Activated CD8-positive, alpha-beta memory T cell treated with anti-CD3 and anti-CD28 coated beads for 1 hour (primary cell): ENCODE measurements at places on chromosomes 5 and 9.

- DNase-seq = no peak
These were observed 75.9 kb downstream of the SFXN1 start for GRCh38 chr5:175554296-175554695.

DNA sequence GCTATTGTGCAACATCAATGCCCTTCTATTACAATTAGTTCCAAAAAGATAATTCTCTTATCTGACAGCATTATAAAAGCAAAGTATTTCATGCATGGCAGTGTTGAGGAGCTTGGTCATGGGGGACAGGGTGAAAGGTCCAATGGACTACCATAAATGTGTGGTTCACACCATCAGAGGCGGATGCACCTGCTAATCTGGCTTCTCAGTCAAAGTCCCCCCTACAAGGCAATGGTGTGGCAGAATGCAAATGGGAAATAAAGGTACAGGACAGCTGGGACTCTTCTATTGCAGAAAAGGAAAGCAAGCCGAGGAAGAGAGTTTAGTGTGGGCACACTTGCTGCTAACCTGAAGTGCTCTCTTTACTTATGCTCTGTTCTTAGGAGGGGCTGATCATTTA lies 369.1 kb downstream of the NDUFS4 start:
- DNase-seq = no peak

DNA sequence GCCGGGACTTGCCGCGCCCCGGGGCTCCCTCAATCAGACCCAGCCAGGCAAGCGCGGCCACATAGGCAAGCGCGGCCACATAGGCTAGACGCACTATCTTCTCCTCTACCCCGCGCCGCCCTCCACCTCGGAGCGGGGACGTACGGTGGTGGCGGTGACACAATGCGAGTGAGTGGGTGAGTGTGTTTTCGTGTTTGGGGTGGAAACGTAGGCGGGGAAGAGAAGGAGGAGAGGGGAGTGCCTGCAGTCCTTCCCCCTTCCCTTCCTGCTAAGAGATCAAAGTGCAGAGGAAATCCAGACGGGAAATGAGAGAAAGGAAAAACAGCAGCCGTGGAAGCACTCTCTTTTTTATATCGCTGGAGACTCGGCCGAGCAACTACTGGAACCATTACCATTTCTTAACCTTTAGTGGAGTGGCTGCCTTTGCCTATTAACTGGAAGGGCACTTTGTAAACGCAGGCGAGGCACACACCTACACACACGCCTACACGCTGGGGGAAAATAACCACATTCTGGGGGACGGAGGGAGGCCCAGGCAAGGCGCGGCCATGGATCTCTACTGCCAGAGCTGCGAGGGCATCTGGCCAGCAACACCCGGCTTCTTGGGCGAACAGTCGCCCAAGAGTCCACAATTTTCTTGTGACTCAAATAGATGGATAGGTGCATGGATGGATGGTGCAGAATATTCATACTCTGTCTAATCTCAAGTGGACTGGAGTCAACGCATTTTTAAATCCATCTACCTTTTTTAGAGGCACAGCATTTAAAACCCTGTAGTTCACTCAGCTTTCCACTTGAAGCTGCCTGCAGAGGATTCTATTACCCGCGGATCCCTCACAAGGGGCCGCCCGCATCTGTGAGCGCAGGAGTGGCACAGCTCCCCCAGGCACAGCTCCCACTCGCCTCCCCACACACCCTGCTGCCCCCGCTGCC lies 2.1 kb downstream of the EDIL3 start:
- no peak for DNase-seq

- DNase-seq = no peak
These were observed 38.0 kb upstream of the SLC44A1 start for GRCh38 chr9:105206496-105206820.

GRCh38 chr9:81737871-81738507 lies 48.6 kb upstream of the TLE1 start:
- DNase-seq = no peak

GRCh38 chr5:177491429-177491945 lies 5.9 kb downstream of the PDLIM7 start:
- no peak for DNase-seq

- no peak for DNase-seq
These were observed 2.5 kb downstream of the STOM start for GRCh38 chr9:121367306-121368137.

GRCh38 chr9:118618849-118619248 lies 750.4 kb downstream of the BRINP1 start:
- no peak for DNase-seq

DNA sequence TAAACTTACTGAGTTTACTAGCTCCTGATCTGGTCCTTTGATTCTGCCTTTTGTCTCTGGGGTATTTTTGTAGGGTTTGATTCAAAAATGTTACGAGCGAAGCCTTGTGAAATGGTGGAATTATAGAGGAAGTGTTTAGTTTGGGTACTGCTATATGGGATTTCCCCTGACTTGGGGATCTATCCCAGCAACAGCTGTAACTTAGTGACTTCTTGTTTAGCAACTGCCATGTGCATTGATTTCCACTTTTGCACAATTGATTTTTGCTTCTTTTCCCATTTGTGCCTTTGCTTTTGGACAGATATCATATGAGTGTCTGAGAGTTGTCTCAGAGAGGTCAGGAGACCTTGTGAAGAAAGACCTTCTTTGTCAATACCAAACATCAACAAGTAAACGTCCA lies 248.5 kb upstream of the DAP start:
- DNase-seq = no peak

DNA sequence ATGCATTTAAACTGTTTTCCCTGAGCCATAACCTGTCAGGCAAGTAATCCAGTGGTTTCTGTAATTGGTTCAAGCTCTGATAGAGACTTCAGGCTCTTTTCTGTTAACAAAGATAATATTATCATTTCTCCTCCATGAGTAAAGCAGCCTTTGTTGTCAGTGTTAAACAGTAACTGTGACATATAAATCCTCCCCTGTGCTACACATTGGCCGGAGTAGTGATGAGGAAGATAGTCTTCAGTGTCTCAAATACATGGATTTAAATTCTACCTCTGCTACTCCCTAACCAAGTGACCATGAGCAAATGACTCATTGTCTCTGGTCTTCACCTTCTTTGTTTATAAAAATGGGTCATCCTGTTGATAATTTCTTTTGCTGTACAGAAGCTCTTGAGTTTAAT lies 615.5 kb upstream of the CHD1 start:
- no peak for DNase-seq

GRCh38 chr5:59584858-59585846 lies 308.4 kb downstream of the PDE4D start:
- no peak for DNase-seq

- DNase-seq = no peak
These were observed 4.8 kb upstream of the P4HA2 start for GRCh38 chr5:132232465-132232864.

DNA sequence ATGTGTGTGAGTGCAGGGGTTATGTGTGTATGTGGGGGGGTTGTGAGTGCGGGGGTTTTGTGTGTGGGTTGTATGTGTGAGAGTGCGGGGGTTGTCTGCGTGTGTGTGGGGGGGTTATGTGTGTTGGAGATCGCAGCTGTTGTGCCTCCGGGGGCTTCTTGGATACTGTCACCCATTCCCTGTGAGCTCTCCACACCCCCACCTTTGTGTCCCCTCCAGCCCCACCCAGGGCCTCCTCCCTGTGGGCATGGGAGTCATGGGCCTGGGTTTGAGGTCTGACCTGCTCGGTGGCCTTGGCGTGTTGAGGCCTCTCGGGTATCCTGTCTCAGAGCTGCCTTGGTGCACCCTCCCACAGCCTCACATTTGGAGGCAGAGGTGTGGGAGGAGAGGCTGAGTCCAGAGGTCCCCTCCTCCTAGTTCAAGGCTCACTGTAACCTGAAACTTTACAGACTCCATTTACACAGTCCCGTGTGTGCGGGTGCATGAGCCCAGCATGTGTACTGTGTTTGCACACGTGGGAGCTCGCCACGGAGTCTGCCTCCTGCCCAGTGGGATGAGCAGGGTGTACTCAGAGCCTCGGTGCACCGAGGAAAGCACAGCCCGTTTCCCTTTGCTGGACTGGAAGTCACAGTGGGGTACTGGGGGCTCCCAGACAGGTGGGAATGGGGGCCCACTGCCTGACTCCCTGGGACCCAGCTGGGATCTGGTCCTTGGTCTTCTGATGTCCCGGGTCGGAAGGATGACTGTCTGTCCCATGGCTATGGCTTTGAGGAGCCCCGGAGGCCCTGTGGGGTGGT lies 43.4 kb downstream of the RXRA start:
- DNase-seq = no peak
